Left ventricle myocardium superior (tissue), 1 donor: ENCODE measurements at places on chromosomes 3 and 15. TPM values are rescaled to one million over a fixed set of nuclear protein-coding genes. Genes with fewer than 3 reads are reported as not detected.

DNA sequence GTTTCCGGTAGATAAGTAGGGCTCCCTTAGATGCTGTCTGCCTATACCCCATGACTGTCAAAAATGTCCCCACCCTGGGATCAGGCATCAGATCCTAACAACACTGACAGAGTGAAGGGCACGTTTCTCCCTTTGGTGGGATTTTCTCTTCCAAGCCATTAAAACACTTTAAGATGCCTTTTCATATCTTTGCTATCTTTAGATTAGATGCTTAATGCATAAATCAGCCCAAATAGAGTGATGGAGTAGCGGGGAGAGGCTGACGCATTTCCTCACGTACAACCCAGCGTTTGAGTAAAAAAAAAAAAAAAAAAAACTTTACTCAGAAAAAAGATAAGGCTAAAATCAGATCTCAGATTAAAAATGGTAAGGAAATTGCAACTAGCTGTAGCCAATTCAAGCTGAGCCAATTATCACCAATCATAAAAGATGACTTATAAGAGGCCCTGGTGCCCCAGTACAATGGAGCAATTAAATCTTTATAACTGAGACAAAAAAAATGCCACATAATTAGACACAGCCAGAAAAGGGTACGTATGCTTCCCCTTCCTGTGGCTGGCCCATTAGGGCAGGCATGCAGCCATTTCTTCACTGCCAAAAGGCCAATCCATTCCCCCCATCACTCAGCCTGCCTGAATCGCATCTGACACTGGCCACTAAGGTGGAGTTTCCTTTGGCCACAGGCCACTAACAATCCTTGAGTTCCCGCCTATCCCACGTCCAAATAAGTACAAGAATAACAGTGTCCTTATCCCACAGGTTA, 45.0 kb downstream of the RFTN1 start:
- no peak for DNase-seq

GRCh38 chr3:149534671-149535332, 60.3 kb downstream of the TM4SF4 start:
- DNase-seq, result peak; percentile 43

GRCh38 chr3:102480139-102480538, 45.3 kb downstream of the ZPLD1 start:
- no peak for DNase-seq

DNA sequence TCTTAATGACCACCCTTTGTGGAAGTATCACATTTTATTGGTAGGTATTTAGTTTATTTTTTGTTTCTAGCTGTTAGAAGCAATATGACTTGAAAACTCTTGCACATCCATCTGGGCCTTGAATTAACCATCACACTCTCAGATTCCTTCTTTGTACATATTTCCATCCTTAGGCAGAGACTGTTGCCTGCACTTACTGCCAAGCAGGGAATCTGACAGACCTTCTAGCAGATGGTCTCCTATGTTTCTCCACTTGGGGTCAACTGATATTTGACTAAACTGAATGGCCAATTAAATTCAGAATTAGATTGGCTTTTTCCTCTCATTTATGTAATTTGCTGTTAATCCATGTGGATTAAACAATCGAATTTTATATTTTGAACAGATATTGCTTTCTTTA, 324.9 kb upstream of the TGFBR2 start:
- DNase-seq, result no peak

DNA sequence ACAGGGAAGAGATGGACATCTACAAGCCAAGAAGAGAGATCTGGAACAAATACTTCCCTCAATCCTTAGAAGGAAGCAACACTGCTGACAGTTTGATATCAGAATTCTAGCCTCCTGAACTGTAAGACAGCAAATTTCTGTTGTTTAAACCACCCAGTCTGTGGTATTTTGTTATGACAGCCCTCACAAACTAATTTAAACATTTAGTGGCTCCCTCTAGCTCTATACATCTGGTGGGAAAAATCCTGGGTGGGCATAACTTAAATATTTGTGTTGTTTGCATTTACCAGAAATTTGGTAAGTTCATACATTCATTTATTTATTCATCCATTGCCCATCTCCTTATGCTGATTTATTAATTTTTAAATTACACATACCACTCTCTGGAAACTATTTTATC, 62.5 kb upstream of the GSK3B start:
- DNase-seq, result no peak

- DNase-seq, result no peak
These were observed 26.4 kb upstream of the SKIL start for GRCh38 chr3:170331143-170331542.

DNA sequence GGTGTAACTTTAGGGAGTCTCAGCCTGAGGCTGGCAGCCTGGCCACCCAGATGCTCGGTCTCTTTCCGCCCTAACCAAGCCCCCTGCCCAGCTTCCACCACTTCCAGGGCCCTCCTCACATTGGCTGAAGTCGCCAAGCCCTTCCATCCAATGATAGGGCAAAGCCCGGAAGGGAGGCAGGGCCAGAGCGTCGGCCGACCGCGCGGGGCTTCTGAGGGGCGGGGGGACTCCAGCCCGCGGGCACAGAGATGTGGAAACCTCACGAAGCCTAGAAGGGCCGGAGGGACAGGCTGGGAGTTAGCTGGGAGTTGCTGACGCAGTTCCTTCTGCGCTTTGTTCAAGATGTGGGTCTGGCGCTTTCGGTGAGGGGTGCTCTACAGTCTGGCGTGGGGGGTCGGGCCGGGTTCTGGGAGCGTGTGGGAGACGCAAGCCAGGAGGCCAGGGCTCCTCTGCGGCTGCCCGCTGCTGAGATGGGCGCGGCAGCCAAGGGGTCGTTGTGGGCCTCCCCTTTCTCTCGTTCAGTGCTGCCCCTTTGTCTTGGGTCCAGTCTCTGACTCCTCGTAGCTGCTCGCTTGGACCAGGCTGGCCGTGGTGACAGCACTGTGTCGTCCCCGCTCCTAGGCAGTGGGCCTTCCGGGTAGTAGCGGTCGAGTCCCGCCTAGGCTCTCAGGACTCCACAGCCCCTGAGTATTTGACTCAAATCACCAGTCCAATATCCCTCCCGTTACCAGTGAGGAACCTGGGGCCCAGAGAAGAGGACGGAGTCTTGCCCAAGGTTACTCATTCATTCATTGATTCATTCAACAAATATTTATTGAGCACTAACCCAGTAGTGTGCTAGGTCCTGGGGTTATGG, at the start of gene ZNF660:
Gene ZNF660 (plus strand): TSS at position 319 of the 856 bp plus-strand sequence. CDS start 9,230 bp downstream, outside the sequence.
- peak; percentile 69 for DNase-seq

GRCh38 chr3:102745881-102746280, 311.1 kb downstream of the ZPLD1 start:
- DNase-seq, result no peak

DNA sequence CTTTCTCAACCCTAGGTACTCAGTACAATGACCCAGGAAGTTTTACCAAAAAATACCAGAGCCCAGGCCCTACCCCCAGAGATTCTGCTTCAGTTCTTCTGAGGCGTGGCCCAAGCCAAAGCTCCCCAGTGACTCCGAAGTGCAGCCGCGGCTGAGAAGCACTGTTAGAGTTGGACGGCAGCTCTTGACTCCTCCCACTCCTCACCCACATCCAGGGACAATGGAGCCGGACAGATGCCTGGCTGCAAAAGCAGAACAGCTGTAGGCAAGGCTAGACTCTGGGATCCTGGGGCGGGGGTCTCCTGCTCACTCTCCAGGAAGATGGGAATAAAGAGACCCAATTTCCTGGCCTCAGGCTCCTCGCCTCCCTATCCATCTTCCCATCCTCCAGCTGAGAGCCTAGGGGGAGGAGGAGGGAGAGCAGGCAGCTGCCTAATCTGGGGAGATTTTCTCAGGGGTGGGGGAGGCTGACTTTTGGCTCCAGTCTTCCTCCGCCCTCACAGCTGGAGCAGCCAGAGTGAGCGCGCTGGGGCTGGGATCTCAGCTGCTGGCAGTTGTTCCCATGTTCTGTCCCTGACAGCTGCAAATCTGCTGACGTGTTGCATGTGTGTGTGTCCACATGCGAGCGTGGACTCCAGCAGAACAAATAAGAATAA, 223.8 kb downstream of the OPA1 start:
- DNase-seq, result peak; percentile 89

- no peak for DNase-seq
These were observed 444.9 kb upstream of the THBS1 start for GRCh38 chr15:39135989-39136388.

DNA sequence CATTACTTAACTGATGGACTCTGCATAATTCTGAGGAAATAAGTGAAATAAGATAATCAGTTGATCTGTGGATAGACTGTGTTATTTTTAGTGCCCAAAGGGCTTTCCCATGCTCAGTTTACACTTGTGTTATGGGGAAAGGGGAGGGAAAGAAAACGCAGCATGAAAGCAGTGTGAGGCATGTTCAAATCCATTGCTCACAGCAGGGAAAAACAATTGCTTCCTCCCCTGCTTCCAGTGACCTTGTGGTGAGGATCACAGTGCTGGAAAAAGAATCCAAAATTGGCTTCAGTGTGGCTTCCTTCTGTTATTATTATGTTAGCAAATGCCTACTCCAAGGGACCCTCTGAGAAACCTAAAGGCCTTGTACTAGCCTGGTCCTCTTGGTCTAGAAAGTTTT, 285.1 kb upstream of the CDIN1 start:
- no peak for DNase-seq

- no peak for DNase-seq
These were observed 14.8 kb downstream of the LYSMD4 start for GRCh38 chr15:99718421-99718820.

- peak; percentile 52 for DNase-seq
These were observed at the start of gene EFHB for GRCh38 chr3:19934098-19934566. Gene EFHB, minus strand, starts transcription at chr3:19934217. Its CDS starts 199 bp downstream, at chr3:19934018.

GRCh38 chr15:52180196-52180835, 10.9 kb downstream of the GNB5 start:
- no peak for DNase-seq

GRCh38 chr3:117455782-117456181, 746.2 kb downstream of the TUSC7 start:
- DNase-seq, result no peak

GRCh38 chr3:106376016-106376570, 507.3 kb upstream of the CBLB start:
- no peak for DNase-seq

DNA sequence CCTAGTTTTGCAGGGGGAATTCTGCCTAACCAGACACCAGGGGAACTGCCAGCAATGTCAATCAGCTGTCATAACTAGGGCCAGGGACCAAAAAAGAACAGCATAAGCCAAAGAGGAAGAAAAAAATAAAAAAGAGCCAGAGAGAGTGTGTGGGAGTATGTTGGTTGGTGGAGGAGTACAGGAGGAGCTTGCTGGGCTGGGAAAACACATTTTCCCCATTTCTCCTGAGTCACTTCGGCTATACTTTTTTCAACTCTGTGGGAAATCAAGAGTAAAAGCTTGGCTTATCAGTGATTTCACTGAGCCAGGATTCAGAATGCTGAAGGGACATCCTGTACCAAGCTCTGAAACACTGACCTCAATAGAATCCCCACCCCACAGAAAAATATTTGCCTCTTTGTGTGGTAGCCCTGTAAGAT, 144.7 kb upstream of the DPH6 start:
- DNase-seq, result no peak

- peak; percentile 57 for DNase-seq
These were observed 1.0 kb downstream of the UBE2E1 start for GRCh38 chr3:23806534-23807423.

Gene MRPS22
- total RNA-seq, result 87.3 TPM

Gene GJD2
- total RNA-seq, result not detected

Gene WDR93
- total RNA-seq, result not detected

Gene GOLGA6L26
- total RNA-seq, result not detected

Gene CHRNA7
- 0.55 TPM for total RNA-seq

Gene FGF12
- 450 TPM for total RNA-seq

Gene GOLGA8S
- total RNA-seq, result 0.40 TPM
